ENCODE measurements at places on chromosomes 6 and 20.

GRCh38 chr20:41142245-41142644 is 4.9 kb downstream of the PLCG1 start:
- DNase-seq = no peak

- no peak for DNase-seq
These were observed 13.4 kb downstream of the PHIP start for GRCh38 chr6:79064635-79065034.

DNA sequence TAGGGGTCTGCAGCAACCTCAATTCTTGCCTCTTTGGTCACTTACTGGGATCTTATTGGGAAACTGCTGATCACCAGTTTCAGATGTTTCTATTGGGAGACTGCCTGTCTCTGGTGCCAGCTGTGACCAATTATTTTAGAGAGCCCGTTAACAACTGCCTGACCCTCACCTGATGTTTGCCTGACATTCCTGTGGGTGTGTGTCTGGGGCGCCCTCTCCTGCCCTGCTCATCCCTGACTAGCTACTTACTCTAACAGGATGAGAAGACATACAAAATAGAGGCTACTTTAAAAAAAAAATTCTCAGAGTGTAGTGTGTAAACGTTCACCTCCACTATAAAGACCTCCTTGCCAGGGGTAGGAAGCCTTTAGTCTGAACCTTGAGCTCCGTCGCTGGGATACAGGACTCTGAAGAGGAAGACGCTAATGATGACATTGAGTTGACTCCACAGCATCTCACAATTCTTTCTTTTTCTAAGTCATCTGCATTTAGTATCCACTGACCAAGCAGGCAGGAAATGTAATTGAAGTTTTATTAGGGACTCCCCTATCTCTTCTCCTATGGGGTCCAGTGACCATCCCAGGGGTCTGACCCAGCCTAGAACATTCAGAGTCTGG is 54.6 kb upstream of the DDR1 start:
- no peak for DNase-seq

DNA sequence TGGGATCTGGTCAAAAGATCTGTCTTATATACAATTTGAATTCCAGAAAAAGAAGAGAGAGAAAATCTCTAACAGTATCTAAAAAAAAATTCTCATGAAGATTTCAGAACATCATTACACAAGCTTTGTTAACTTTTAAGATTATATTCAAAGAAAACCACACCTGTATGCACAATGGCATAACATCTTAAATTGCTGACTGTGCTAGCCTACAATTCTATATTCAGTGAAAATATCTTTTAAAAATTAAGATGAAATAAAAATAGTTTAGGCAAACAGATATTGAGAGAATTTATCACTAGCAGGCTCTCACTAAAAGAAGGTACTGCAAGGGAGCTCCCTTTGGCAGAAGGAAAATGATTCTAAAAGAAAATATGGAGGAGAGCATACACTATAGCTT is 100.3 kb downstream of the BCKDHB start:
- no peak for DNase-seq

DNA sequence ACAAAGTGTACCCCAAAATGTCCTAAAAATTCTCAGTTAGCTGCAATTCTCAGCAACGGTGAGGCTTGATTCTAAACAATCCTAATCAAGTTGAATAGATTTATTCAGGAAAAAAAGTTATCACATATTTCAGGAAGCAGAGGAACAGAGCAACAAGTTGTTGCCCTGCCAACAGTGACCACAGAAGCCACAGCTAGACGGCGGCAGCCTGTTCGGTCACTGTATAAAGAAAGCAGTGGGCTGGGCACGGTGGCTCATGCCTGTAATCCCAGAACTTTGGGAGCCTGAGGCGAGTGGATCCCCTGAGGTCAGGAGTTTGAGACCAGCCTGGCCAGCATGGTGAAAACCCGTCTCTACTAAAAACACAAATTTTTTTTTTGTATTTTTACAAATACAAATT is 171.2 kb upstream of the BMP5 start:
- no peak for DNase-seq

Data from stimulated activated CD8-positive, alpha-beta memory T cell treated with anti-CD3 and anti-CD28 coated beads, Interleukin-7, amount 100 ng/mL, for 1 hour (primary cell).